ENCODE measurements at places on chromosomes 12 and 14.

DNA sequence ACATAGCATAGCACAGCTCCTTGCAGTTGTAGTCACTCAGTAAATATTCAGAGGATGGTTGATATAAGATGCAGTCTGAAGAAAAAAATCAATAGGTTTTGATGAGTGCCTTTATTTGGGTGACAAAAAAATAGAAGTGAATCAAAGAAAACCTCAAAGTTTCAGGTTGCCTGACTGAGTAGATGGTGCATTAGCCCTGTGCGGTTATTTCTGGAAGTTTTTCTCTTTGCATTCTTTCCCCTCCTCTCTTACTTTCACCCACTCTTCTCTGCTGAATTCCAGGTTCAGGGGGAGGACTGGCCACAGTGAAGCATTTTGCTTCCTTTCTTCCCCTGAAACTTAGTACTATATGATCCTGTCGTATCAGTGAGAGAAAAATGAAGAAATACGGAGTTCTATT is 28.6 kb downstream of the TRHDE start:
- no peak for DNase-seq

GRCh38 chr12:115312901-115313300 is 628.9 kb upstream of the TBX3 start:
- DNase-seq: no peak

DNA sequence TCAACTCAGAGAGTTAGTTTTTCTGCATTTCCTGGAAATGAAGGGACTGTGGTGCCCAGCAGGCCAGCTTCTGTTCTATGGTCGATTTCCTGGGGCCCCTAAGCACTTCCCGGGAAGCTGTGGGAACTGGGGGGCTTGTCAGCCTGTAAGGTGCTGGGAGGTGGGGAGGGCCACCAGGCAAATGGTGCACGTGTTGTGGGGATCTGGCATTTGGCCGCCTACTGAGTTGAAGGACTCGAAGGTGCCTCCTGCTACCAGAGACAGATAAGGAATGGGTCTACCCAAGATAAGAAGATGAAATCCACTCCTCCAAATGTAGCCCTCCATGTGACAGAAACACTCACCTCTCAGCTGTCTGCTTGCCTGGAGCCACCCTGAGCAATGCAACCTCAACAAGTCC is 341.7 kb downstream of the DPF3 start:
- no peak for DNase-seq

GRCh38 chr12:49511410-49511809 is 27.4 kb upstream of the KCNH3 start:
- DNase-seq: no peak

DNA sequence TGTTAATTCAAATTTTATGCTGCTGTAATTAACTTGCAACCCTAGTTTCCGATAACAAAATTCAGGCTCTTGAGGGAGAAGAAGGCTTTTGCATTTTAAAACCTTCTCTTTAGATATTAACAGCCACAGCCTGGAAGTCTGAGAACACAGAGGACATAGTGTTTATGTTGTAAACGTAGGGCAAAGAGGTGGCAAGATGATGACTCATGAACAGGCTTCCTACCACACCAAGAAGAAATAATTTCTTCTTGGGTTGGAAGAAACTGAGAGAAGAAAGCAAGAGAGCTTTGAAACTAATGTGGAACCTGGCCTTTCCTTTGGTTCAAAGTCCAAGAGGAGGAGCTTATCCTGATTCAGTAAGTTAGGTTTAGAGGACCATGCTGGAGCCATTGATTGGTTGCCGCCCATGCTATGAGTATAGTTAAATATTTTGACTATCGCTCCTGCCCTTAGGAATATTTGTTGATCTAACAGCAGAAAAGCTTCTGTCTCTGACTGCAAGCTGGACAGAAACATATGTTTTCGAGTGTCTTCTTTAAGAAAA is 31.8 kb downstream of the CCDC198 start:
- DNase-seq: no peak

DNA sequence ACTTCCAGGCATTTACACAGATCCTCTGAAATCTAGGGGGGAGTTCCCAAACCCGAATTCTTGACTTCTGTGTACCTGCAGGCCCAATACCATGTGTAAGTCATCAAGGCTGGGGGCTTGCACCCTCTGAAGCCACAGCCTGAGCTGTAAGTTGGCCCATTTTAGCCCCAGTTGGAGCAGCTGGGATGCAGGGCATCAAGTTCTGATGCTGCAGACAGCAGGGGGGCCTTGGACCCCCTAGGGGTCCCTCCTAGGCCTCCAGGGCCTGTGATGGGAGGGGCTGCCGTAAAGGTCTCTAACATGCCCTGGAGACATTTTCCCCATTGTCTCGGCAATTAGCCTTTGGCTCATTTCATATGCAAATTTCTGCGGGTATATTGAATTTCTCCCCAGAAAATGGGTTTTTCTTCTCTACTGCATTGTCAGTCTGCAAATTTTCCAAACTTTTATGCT is 59.5 kb downstream of the LRIG3 start:
- DNase-seq: no peak
